ENCODE measurements at places on chromosomes 7 and 10.

DNA sequence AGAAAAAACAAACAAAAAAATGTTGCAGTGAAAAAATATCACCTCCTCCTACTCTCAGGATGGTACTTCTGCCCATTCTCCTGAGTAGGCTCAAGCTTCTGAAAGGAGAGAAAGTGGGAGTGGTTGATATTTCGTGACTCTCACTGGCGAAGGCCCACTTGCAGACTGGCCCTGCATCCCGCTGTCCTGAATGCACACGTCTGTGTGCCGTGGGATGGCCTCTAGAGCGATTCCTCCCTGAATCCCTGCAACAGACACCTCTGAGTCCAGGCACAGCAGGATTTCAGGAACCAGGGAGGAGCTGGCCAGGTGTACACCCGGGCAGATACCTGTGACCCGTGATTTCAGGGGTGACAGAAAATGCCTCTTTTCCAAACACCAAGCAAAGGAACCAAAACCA, 319.2 kb downstream of the DPP6 start:
- DNase-seq = no peak

DNA sequence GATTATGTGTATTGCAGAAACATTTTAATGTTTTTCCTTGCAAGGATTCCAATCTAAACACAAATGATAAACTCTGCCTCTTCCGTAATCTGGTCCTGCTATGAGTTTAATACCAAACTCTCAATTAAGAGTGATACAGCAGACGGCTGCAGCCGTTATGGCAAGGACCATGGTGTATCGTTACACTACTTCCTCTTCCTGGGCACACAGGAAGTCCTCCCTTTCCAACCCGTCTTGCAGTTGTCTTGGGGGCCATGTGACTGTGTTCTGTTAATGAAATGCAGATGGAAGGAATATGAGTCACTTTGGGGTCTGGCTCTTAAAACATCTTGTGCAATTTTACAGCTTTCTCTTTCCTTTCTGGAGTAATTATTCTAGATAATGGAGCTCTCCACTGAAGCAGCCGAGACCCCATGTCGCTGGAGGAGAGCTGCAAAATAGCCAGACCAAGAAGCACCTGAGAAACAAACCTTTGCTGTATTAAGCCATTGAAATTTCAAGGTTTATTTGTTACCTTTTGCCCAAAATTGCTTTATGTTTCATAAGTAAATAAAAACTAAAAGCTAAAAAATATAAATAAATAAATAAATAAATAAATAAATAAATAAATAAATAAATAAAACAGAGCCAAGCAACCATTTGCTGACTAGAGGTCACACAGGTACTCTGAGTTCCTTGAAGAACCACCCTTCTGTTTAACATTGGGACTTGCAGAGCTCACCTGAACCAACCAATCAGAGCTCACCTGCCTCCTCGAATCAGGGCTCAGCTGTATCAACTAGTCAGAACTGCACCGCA, 74.7 kb downstream of the FRMPD2 start:
- DNase-seq = peak; percentile 32

- DNase-seq = no peak
Measured at GRCh38 chr10:26978519-26978918, 117.8 kb upstream of the ABI1 start.

- no peak for DNase-seq
Measured at GRCh38 chr7:137948083-137948844, 53.6 kb downstream of the CREB3L2 start.

GRCh38 chr10:3090914-3091787, 23.8 kb downstream of the PFKP start:
- DNase-seq = peak; percentile 83

DNA sequence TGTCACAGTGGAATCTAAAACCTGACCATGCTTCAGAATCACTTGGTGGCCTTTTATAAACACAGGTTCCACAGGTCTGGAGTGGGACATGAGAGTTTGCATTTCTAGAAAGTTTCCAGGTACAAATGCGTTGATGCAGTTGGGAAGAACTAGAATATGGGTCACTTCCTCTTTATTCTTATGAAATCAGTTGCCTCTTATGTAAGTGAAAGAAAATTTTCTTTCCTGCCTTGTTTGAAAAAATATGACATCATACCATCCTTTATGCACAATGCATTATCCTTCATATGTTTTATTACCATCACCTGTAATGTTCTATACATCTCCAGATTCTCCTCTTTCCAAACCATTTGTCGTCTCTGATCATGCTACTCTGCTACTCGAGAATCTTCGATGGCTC, 44.0 kb downstream of the PLXNA4 start:
- DNase-seq = no peak

Measured in MG63 (cell line).